AG09309 (cell line): ENCODE measurements at places on chromosomes 16 and 17.

DNA sequence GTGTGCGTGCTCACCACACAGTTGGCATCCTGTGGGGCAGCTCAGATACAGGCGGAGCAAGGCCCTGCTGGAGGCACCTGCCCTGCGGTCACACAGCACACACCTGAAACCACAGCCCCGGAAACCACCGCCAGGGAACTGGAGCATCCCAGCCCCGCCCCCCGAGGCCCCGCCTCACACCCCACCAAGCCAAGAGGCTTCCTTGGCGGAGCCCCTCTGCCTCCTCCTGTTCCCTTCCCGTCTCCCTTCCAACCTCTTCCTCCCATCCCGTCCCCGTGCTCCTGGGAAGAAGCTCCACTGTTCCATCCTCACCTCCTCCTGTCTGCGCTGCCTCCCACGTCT lies 205.5 kb downstream of the NTN1 start:
- DNase-seq: no peak

DNA sequence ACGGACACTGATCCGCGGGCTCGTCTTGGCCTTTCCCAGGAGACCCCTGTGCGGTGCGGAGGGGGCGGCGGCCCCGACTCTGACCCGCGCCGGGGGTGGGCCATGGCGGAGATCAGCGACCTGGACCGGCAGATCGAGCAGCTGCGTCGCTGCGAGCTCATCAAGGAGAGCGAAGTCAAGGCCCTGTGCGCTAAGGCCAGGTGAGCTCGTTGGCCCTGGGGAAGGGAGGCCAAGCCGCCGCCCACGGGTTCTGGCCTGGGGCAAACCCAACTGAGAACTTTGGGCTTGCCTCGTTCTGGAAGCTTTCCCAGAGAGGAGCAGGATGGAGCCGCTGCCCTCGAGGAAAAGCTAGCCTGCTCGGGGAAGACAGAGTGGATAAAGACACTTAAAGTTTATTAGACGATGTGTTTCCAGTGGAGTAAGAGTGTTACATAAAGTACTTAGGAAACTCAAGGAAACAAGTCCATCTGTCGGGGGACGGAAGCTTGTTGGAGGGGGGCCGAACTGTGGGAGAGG lies 540 bp downstream of the PPP4C start:
- DNase-seq: no peak

- DNase-seq: no peak
Observed at GRCh38 chr16:21654881-21655280, 2.5 kb upstream of the IGSF6 start.

- no peak for DNase-seq
Observed at GRCh38 chr17:30300818-30301217, 9.1 kb upstream of the BLMH start.

DNA sequence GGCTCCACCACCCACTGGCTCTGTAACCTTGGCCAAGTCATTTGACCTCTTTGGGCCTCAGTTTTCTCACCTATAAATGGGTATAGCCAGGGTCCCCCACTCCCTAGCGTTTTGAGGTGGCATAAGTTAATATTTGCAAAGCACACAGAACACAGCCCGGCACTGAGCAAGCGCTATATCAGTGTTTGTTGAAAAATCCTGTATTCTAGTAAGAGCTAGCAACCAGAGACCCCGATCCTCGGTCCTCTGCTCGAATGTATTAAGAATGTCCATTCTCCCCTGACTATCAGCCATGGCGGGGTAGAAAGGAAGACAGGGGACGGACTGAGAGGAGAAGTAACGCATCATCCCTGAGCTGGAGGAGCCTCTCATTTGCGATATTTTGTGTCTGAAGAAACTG lies 131.2 kb downstream of the IRF8 start:
- DNase-seq: no peak

GRCh38 chr16:81446907-81447268 lies 2.3 kb downstream of the CMIP start:
- DNase-seq: no peak

GRCh38 chr16:21950782-21951521 lies 2.2 kb upstream of the UQCRC2 start:
- no peak for DNase-seq

DNA sequence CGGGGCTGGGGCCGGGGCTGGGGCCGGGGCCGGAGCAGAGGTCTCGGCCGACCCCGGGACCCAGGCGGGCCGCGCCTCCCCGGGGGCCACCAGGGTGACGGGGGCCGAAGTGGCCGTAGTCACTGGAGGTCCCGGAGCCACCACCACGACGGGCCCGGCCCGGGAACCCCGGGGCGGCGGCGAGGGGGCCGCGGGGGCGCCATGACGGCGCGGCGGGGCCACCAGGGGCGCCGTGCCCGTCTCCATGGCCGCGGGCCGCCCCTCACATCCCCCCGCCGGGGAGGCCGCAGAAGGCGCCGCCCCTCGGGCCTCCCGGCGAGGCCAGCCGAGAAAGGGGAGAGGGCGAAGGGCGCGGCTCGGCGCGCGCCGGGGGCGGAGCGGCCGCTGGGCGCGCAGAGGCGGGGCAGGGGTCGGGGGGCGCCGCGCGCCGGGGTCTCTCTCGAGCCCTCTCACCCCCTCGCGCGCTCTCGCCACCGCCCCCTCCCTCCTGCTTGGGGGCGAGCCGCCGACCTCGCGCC lies 297 bp downstream of the TBC1D10B start:
- DNase-seq: no peak

DNA sequence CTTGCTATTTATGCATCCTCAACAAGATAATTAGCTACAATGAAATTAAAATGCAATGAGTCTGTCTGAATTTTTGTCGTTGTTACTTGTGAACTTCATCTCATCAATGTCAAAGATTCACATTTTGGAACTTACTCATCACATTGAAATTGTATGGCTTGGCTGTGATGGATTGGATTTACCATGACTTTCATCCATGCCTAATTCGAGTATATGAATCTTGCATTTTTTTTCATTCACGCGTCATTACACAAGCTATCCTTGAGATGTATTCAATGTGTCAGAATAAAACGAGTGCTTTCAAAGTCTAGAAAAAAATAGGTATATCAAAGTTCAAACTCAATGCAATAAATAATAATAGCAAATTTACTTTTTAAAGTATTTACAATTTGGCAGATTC lies 265.3 kb downstream of the MAP2K6 start:
- DNase-seq: no peak

DNA sequence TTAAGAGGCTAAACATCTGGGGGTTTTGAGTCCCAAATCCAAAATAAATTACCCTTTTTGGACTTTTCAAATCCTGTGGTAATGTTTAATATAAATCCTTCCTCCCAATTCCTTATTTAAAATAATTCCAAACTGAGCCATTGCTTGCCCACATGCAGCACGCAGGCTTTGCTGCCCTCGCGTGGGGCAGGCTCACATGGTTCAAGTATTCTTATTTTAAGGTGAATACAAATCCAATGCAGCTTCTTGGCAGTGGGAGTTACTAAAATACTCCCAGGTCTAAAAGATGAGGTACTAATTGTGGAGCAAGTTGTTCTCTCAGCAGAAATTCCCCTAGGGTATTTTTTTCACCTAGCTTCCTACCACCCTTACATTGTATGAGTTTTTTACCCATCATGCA lies 33.0 kb downstream of the CYB561 start:
- no peak for DNase-seq
